ENCODE measurements at places on chromosomes 1 and 21. TPM values are rescaled to one million over a fixed set of nuclear protein-coding genes. Genes with fewer than 3 reads are reported as not detected.

P3H1 gene
- 221 TPM for total RNA-seq

ANKRD65 gene
- total RNA-seq = 0.24 TPM

DNA sequence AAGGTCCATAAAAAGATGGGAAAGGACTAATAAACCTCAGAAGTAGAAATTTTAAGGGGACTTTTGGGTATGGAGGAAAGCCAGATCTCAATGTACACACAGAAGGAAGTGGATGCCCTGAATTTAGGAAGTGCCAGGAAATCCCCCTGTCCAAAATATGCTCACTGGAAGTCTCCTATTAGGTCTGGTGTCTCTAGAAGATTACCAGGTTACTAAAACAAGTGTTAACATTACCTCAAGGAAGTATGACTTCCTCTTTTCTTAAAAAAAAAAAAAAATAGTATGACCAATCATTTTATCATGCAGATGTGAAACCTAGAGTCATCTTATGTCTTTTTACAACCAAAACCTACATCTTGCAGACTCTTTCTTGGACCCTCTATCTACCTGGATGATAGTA is 30.7 kb downstream of the CD58 start:
- DNase-seq = no peak

DNA sequence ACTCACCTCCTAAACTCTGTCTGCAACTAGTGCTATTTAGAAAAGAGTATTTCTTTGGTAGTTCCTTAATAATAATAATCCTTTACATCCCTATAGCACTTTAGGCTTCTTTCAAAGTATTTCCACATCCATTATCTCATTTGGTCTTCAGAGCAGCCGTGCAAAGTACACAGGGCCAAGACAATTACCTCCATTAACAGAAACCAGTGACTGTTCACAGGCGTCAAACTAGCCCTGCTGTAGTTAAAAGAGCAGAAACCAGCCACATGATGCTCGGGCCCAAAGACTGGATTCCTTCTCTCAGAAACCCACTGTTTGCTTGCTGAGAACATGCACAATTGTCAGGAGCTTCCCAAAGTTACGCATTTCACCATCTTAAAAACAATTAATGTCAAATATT is 396.0 kb upstream of the DAB1 start:
- no peak for DNase-seq

DNA sequence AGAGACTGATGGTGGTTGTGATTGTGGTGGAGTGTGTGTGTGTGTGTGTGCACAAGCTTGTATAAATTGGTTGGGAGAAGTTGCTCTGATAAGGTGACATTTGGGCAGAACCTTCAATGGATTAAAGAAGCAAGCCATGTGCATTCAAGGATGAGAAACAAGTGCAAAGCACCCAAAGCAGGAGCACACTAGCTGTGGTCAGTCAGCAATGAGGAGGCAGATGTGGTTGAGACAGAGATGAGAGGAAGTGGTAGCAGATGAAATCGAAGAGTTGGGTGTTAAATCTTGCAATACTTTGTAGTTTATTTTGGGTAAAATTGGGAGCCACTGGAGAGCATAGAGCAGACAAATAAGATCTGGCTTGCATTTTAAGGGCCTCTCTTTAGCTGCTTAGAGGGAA is 4.4 kb upstream of the PGBD5 start:
- DNase-seq = no peak

- no peak for DNase-seq
Observed at GRCh38 chr1:51097171-51097570, 4.9 kb upstream of the C1orf185 start.

TRIM67 gene
- 0.39 TPM for total RNA-seq

DNA sequence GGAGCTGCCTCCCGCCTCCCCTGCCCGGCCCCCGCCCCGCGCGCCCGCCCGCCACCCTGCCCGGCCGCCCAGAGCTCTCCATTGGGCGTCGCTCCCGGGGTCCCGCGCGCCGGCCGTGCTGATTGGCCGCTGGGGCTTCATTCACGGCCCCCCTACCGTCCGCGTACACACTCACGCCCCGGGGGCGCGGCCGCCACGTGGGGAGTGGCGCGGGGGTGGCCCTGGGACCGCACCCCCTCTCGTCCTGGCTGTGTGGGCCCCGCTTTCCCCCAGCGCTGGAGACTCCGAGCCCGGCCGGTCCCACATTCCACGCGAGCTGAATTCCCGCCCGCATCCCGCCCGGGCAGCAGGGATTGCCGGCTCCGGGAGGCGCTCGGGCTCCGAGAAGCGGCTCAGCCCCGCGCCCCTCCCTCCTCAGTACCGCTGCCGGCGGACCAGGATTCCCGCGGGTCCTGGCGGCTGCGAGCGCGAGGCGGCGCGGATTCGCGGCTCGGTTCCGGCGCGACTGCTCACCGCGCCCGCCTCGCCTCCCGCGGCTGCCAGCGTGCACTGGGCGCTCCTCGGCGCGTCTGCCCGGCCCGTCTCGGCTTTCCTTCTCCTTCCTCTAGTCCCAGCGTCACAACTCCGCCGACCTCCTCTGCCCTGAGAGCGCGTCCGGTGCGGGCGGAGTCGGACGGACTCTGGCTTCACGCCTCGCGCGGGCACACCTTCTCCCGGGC is 450 bp upstream of the POU3F1 start:
- peak; percentile 90 for DNase-seq

DNA sequence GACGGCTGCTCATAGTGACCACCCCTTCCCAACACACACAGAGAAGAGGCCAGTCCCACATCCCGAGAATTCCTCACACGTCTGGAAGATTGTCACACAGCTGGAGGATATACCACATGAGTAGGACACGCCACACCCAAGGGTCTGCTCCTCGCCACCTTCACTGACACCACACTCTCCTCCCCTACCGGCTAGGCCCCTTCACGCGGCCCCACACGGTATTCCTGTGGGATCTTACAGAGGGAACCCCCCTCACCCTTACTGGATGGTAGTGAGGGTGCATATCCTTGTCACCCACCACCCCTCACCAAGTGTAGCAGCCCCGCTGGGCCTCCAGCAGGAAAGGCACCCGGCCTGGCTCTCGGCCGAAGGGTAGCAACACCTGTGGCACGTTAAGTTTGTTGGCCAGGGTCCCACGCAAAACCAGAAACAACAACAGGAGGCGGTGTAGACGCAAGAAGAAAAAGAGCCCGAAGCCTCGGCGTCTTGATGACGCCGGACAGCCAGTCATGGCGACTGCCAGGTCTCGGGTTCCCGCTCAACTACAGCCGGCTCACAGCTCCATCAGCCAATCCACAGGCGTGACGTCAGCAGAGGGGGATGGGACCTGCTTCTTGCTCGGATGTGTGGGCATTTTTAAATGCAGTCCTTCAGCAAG is at the start of gene NUP210L:
NUP210L (minus strand) TSS at position 540 of the 658 bp plus-strand sequence.
- no peak for DNase-seq

DNA sequence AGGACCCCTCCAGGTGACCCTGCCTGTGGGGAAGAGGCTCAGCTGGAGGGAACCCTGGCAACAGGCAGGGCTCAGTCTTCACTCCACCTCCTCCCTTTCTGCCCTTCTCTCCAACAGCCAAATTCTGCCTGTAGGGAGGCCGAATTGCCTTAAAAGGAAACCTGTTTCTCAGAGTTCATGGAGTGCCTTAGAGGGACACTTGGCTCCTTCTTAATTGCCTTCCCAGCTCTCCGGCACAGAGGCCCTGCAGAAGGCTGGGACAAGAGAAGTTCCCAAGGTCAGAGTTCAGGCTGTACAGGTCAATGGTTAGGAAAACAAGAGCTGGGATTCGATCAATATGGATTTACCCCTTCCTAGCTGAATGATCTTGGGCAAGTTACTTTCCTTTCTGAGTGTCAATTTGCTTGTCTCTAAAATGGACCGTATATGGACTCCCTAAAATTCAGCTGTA is 6.2 kb downstream of the CSRP1 start:
- no peak for DNase-seq

GRCh38 chr1:29209173-29209572 is 21.6 kb downstream of the MECR start:
- no peak for DNase-seq

GRCh38 chr1:76854255-76854654 is 13.0 kb upstream of the ST6GALNAC5 start:
- DNase-seq = no peak

DNA sequence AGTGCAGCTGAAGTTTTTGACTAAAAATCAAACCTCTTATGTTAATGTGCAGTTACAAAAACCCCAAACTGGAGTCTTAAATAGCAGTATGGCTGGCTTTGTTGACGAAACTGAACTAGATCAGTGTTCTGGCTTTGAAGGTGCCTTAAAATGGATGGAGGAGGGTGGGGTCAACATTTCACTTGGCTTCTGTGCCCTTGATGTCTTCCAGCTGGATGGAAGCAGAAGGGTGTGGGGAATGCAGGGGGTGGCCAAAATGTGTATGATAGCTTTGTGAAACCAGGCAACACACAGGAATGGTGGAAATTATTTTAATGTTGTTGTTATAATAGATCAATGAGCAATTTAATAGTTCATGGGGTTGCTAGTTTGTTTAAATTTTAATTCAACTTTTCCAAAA is 96.8 kb upstream of the C1orf105 start:
- no peak for DNase-seq

DNA sequence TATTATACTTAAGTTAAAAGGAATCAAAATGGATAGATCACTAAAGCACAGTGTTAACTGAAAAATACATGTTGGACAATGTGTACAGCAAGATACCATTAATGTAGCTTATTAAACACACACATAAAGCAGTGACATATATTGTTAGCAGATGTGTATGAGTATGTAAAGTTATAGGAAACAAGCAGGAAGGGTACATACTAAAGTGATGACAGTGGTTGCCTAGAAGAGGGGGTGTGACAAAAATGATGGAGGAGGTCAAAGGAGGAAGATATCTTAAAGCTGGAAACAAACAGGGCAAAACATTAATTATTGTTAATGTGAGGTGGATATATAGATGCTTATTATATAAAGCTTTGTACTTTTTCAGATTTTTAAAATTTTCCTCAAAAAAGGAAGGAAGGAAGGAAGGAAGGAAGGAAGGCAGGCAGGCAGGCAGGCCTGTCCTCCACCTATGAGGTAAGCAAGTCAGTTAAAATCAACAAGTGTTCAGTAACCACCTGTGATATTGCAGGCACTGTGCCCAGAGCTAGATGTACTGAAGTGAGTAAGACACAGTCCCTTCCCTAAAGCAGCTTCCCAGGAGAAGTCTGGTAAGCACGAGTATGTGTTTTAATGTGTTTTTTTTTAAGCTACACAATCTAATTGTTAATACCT is 252.9 kb upstream of the NR5A2 start:
- no peak for DNase-seq

GRCh38 chr1:22380024-22380785 is 71.4 kb upstream of the ZBTB40 start:
- DNase-seq = no peak

- DNase-seq = no peak
Observed at GRCh38 chr1:76381450-76382097, 307.0 kb downstream of the ST6GALNAC3 start.

GRCh38 chr1:100449477-100449876 is 88.5 kb upstream of the GPR88 start:
- DNase-seq = no peak

- DNase-seq = no peak
Observed at GRCh38 chr21:30194701-30195299, 21.1 kb downstream of the CLDN8 start.

RHOU gene
- 2.3 TPM for total RNA-seq

VCAM1 gene
- 9.6 TPM for total RNA-seq

DNA sequence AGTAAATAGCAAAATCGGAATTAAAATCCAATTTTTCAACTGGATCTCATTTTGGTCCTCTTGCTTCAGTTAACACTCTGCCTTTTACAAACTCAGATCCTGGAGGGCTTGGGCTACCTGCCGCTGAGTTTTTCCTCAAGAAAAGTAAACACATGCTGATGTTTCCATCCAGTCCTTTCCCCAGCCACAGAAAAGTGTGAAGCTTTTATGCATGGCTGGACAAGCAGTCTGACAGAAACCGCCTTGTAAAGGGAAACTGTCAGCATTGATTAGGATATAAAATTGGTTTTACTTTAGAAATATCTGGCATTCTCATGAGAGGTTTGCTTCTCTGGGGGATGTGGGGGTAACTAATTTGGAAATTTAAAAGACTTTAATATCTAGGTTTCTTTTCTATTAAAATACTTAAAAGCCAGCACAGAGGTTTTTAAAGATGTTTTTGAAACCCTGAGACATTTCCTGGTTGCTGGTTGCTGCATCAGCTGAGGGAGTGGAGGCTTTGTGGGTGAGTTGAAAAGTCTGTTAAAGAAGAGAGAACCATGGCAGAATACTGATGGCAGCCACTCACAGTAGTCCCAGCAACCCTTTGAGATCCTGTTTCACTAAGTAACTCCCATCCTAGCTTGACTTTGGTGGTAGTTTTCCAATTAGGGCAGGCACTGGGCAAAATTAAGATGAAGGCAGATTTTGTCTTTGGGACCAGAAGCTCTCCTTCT is 238.3 kb downstream of the PAPPA2 start:
- DNase-seq = no peak

DNA sequence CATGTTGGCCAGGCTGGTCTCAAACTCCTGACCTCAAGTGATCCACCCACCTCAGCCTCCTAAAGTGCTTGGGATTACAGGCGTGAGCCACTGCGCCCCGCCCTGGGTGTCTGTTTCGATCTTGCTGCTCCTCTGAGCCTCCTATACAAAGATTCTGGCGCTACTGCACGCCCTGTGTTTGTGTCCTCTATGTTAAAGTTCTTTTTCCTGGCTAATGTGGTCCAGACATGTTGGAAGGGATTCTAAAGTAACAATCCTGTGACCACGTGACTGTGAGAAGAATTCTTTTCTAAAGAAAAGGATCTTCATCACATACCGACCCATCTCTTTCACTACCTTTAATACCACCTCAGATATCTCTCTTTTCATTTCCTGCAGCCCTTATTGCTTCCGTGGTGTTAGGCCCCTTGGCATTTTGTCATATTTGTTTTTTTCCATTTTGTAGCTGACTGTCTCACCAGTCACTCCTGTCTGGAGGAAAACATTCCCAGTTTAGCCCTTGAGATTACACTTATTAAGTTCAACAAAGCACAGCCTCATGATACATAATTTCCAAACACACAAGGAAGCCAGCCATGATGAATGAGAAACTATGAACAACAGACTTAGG is 27.2 kb upstream of the ENO1 start:
- no peak for DNase-seq

GRCh38 chr21:34598931-34599400 is 15.9 kb downstream of the RCAN1 start:
- no peak for DNase-seq

GRCh38 chr1:63732666-63733065 is 41.2 kb upstream of the ROR1 start:
- DNase-seq = no peak

- no peak for DNase-seq
Observed at GRCh38 chr21:36664662-36664990, 34.3 kb upstream of the SIM2 start.

DNA sequence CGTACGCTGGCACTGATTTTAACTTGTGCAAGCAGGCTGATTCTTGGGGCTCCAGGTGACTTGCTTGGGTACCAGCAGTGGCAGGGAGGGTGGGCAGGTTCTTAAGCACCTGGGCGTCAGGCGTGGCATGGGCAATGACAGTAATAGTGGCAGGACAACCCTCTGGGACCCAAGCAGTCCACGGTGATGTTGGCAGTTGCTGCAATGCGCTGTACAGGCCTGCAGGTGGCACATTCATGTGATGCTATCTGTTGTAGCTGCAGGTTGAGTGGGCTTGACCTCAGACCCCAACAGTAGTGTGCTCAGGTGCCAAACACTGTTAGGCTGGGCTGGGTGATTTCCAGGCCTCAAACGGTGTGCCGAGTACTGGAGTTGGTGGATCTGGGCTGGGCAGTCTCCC is 10.2 kb upstream of the OR10J4 start:
- DNase-seq = no peak

- no peak for DNase-seq
Observed at GRCh38 chr21:33902349-33902748, 13.3 kb downstream of the ATP5PO start.

Measured in osteocyte (in vitro differentiated cells).